ENCODE measurements at places on chromosomes 7 and 10.

GRCh38 chr10:79420974-79421688 is 24.3 kb downstream of the ZCCHC24 start:
- no peak for DNase-seq

GRCh38 chr7:70856901-70857630 is 274.9 kb upstream of the GALNT17 start:
- DNase-seq, result peak; percentile 73

DNA sequence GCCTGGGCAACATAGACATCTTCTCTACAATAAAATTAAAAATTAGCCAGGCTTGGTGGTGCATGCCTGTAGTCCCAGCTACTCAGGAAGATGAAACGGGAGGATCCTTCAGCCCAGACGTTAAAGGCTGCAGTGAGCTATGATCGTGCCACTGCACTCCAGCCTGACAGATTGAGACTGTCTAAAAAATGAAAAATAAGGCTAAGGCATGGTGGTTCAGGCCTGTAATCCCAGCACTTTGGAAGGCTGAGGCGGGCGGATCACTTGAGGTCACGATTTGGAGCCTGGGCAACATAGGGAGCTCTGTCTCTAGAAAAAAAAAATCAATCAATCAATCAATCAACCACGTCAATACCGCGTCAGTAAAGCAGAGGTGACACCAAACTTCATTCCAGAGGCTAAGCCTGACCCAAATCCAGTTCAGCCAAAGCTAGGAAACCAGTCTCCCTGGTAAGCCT is 31.1 kb downstream of the MRPS24 start:
- no peak for DNase-seq

DNA sequence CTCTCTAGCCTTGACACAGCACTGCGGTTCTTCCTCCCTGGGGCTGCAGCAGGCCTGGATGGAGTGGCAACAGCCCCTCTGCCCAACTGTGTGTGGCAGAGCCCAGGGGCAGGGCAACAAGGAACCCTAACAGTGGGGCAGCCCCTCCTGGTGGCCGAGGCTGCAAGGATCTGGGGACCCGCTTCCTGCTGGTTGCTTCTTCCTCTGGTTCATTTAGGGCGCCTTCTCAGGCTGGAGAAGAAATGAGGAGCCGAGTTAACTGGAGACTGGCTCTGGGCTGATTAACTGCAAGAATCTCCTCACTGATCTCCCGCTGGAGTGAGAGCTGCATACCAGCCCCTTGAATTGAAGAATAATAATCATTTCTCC is 80.1 kb upstream of the EMX2 start:
- no peak for DNase-seq

DNA sequence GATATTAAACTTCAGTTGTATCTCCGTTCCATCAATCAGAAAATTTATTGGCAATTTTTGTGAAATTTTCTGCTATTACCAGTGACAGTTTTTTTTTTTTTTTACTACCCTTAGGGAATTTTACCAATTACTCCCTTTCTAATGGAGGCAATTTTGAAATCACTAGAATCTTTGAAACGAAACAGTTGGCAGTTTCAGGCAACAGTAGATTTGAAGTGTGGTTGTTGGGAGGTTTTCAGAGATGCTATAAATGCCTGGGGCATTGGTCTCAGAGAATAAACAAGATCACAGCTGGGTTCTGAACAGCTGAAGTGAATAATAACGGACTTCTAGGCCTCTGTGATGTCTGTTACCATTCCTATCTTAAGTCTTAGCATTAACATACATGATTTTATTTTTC is 535.9 kb upstream of the POT1 start:
- no peak for DNase-seq

DNA sequence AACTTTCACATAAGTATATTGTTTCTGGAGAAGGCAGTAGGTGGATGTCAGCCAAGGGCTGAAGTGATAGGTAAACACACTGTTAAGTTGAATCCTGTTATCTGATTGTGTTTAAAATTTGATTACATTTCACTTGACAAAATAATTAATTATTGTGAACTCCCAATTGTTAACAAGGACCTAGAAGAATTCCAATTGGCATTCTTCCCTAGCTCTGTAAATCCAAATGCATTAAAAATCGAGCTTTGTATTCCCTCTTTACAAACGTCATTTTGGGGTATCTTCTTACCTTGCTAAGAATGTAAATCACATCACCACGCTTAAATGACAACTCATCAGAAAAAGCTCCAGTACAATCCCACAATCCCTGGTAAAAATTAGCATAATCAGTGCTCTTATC is 179.9 kb downstream of the SKAP2 start:
- DNase-seq, result no peak

DNA sequence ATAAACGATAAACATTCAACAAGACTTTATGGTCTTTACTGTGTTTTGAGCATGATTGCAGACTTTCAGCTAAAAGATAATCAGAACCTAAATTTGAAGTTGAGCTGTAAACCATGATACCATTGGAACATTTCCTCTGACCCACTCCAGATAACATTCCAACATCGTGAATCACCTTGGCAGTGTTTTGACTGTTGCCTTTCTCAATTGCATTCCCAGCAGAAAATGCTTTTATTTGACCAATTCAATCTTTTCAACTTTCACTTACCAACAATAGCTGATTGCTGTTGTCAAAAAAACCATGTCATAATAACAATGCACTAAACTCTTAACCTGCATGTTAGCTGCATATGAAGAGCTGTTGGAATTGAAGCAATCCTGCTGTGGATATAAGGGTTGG is 165.5 kb downstream of the MDFIC start:
- DNase-seq, result no peak

- DNase-seq, result no peak
Observed at GRCh38 chr7:72249106-72249505, 163.0 kb downstream of the CALN1 start.

All from activated T-cell treated with anti-CD3 and anti-CD28 coated beads, Interleukin-2, amount 50 U/mL, for 48 hours (primary cell).